Cardiac septum (tissue), 1 donor: ENCODE measurements at places on chromosomes 13 and 19.

DNA sequence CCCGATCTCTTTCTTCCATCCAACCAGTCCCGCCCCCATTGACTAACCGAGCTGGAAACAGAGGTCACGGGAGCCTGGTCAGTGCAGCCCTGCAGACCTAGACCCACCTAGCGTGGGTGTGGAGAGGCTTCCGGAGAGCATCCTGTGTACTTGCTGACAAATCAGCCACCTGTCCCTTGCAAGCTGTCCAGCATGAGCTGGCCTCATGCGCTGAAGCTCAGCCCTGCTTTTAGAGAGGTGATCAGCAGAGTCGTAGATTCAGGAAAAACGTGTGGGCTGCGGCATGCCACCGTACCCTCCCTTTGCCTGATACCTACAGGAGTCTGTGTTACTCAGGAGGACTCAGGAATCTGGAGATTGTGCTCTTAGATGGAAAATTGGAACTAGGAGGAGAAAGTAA lies 80.3 kb upstream of the UQCRFS1 start:
- peak; percentile 41 for DNase-seq

- peak; percentile 91 for DNase-seq
These were observed at the start of gene PARP4 for GRCh38 chr13:24512197-24512907. Gene PARP4, minus strand, starts transcription at chr13:24512778. Its CDS starts 9,002 bp downstream, at chr13:24503776.

- DNase-seq, result no peak
These were observed 775.7 kb upstream of the SPRY2 start for GRCh38 chr13:81116461-81117282.

- DNase-seq, result peak; percentile 80
These were observed 58.3 kb downstream of the GPALPP1 start for GRCh38 chr13:45047394-45048310.

- DNase-seq, result no peak
These were observed 27.8 kb downstream of the PIN1 start for GRCh38 chr19:9862938-9863337.

GRCh38 chr13:39455521-39456175 lies 147.3 kb downstream of the LHFPL6 start:
- no peak for DNase-seq

- peak; percentile 92 for DNase-seq
These were observed 41.9 kb downstream of the CERS4 start for GRCh38 chr19:8251025-8251472.

DNA sequence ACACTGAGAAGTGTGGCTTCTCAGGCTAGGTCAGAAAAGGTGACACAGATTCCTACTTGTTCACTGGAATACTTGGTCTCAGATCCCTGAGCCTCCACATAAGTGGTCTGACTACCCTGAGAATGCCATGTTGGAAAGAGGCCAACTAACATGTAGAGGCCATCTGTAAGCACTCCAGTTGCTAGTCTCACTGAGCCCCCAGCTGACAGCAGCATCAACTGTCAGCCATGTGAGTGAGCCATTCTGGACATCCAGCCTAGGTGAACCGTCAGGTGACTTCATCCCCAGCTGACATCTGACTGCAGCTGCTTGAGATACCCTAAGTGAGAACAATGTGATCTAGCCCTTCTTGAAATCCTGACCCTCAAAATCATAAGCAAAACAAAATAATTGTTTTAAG lies 18.1 kb upstream of the ARL11 start:
- DNase-seq, result no peak

GRCh38 chr13:79481685-79482052 lies 714 bp downstream of the NDFIP2 start:
- no peak for DNase-seq
